ENCODE measurements at places on chromosomes 5 and 9.
A peak's percentile ranks its signal among the peaks of the same experiment; 100 is the strongest.

- DNase-seq, result no peak
Measured at GRCh38 chr9:38094165-38094564, 25.1 kb upstream of the SHB start.

DNA sequence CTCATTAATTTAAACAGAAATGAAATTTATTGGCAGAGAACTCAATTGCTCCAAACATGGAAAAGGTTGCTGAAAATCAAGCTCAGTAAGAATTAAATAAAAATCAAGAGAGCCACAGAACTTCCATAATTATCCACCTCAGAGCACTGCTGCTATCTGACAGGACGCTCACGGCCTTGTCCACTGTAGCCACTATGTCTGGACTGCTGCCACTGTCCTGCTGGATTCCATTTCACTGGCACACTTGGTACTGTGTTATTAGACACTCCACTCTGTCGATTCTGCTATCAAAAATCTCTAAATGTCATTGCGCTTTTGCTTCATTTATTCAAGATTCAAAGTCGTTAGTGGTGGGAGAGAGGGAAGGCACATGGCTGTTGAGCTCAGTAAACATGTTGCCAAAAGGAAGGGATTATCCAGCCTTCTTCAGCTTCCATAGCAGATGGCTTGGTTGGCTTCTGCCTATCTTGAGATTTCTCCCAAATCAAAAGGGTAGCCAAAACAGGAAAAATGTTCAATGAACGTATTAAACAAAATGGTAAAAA, 815.0 kb downstream of the CDH18 start:
- peak; percentile 14 for DNase-seq

- DNase-seq, result no peak
Measured at GRCh38 chr5:175710326-175710725, 52.5 kb downstream of the HRH2 start.

- no peak for DNase-seq
Measured at GRCh38 chr9:77898864-77899263, 132.7 kb downstream of the GNAQ start.

GRCh38 chr5:44603496-44604272, 205.1 kb upstream of the MRPS30 start:
- no peak for DNase-seq

DNA sequence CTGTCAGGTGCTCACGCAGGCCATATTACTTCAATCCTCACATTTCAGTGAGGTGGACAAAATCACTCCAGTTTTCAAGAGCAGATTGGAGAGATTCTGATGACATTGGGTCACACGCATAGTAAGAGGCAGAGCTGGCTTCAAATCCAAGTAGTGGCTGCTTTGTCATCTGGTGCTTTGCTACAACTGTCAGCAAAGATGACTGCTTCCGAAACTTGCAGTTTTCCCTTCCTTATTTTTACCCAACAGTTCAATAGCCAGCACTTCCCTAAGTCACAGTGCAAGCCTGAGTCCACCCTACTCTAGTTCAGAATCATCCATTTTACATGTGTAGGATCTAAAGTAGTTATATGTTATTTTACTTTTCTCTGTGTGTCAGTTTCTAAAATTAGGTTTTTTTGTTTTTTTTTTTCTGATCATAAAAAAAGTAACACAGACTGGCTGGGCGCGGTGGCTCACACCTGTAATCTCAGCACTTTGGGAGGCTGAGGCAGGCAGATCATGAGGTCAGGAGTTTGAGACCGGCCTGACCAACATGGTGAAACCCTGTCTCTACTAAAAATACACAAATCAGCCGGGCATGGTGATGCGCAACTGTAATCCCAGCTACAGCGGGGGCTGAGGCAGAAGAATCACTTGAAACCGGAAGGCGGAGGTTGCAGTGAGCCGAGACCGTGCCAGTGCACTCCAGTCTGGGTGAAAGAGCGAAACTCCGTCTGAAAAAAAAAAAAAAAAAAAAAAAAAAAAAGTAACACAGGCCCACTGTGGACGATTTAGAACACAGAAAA, 49.6 kb downstream of the ANKDD1B start:
- DNase-seq, result no peak

- no peak for DNase-seq
Measured at GRCh38 chr5:59873113-59873512, 20.4 kb downstream of the PDE4D start.

GRCh38 chr9:121942866-121943382, 150.2 kb downstream of the TTLL11 start:
- no peak for DNase-seq

DNA sequence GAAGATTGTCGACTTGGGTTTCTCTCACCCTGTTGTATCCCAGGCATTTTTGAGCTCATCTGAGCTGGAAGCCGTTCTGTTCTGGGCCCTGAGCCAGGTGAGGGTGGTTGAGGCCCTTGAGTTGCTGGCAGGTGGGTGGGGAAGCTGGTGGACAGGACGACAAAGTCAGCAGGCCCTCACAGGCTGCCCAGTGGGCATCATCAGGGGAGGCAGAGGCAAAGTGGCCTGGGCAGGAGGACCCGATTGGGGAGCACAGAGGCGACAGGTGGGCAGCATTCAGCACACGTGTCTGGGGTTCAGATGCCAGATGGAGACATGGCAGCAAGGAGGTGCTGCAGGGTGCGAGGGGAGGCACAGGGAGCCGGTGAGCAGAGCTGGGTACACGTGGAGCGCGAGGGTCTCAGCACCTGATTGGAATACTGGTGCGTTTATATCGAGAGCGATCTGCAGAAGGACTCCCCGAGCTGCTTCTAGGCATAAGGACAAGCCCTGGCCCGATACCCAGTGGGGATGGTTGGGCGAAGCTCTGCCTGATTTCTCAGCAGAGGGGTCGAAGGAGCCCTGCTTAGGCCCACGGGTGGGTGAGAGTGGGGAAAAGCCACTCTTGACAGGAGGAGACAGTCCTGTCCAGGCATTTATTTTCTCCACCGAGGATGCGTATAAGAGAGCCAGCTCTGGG, 49.0 kb upstream of the SUSD3 start:
- no peak for DNase-seq

GRCh38 chr9:121268598-121268850, 562 bp downstream of the GSN start:
- DNase-seq, result no peak

DNA sequence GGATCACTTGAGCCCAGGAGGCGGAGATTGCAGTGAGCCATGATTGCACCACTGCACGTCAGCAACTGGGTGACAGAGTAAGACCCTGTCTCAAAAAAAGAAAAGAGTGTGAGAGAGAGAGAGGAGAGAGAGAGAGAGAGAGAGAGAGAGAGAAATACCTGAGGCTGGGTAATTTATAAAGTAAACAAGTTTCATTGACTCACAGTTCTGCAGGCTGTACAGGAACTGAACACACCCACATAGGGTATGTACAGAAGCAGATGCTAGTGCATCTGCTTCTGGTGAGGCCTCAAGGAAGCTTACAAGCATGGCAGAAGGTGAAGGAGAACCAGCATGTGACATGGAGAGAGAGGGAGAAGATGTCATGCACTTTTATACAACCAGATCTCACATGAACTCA, 46.4 kb upstream of the CHD1 start:
- DNase-seq, result no peak
